A172 (cell line): ENCODE measurements at places on chromosomes 1 and 21.
A peak's percentile ranks its signal among the peaks of the same experiment; 100 is the strongest.

DNA sequence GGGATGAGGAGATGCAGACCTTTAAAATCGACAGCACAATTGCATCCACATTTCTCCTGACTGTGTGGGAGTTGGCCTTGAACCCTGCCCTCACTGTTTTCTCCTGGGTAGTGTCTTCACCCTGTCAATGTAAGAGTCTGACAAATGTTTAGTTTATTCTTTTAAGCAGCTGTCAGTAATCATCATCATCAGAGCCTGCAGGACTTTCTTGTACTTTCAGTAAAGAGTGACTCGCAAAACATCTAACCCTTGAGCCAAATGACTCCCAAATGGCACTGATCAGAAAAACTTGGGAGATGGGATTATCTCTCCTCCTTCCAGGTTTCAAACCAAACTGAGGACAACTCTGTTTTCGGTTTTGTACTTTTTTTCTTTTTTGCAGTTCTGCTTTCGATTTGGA is 460.2 kb downstream of the KIF26B start:
- DNase-seq = no peak

DNA sequence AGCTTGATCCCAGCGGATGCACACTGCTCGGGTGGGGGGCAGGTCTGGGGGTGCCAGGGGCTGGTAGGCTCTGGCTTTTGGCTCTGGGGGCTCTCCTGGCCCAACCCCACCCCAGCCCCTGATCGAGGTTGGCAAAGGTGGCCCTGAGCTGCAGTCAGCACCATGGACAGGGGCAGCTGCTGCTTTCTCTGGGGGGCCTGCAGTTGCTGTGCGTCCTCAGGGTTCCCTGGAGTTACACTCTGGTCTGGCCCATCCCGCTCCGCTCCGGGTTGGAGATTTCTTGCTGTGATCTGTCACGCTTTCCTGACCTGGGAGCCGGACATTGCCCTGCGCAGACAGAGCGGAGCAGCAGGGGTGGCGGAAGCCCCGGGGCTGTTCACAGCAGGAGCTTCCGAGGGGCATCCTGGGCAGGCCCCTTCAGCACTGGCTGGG is 8.0 kb upstream of the PLCH2 start:
- no peak for DNase-seq

GRCh38 chr1:184757406-184757805 is 2.7 kb upstream of the EDEM3 start:
- DNase-seq = no peak

DNA sequence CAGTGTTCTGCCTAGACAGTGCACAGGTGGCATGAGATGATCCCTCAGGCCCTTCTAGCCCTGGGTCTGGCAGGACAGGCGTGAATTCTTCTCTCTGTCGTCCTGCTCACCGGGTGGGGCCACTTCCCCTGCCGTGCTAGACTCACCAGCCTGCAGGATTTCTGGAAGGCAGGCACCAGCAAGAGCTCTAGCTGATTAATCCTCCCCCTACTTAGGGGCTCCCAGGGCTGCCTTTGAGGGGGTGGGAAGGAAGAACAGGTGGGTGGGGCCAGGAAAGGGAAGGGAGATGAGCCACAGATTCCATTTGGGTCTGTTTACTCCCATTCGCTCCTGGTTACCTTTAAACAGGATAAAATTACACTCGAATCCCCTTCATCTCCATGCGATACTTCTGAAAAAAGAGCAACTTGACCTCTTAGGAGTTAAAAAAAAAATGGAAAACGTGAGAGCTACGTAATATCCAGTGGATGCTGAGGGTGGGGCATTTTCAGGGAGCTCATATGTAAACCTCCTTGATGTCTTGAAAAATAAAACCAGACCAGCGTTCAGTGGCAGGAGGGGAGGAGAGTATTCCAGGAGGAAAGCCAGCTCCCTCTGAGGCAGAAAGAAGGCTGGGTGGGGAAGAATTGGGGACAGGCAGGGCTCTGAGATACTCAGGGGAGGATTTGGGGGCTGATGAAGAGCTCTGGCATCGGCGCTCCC is 665.5 kb downstream of the PTPRU start:
- no peak for DNase-seq

DNA sequence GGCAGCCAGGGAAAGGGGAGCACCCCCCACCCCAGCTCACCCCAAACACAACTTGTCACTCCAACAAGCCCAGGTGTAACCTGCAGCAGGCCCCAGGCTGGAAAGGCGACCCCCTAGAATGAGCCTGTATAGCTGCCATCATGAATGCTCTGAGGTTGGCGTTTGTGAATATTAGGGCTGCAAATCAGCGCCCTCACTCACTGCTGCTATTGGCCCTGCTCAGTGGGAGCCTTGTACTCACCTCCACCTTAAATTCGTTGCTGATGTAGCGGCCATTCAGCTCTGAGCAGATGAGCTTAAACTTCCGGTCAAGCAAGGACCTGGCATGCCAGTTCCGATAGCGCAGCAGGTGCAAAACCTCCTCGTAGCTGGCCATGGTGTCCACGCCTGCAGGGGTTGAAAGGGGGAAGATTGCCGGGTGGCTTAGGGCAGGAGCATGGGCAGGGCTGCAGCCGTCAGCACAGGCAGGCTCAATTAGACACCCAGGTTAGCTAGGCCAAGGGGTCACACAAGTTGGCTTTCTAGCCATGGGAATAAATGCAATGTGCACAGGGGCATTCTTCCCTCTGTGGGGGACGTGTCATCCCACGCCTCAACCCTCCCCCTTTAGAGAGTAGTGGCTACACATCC is 81.7 kb downstream of the PIK3CD start:
- DNase-seq = no peak

DNA sequence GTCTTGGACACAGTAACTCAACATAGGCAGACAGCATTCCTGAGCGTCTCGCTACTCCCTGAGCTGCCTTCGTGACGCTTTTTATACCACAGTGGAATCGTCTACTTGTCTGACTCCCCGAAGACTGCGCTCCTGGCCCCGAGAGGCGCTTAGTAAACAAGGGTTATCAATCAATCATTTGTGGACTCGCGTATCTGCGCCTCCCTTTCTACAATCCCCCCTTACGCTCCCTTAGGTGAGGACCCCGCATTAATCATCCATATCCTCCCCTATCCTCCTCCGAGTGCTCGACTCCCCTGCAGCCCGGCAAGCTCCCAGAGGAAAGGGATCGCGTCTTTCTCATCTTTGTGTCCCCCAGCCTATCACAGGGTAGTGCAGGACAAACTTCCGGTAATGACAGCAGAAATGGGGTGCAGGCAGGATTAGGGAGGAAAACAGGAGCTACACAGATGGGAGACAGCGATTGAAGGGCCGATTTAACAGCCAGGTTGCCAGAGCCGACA is 522 bp downstream of the TMEM59 start:
- DNase-seq = peak; percentile 41
